ENCODE measurements at places on chromosomes 6 and 20. TPM values are rescaled to one million over a fixed set of nuclear protein-coding genes. Genes with fewer than 3 reads are reported as not detected.

Gene SAPCD1
- total RNA-seq = 2.4 TPM

Gene LY6G5C
- 3.6 TPM for total RNA-seq

Gene ABHD16B
- total RNA-seq = not detected

- H3K4me3 ChIP-seq = no peak overlapping the region
- H3K36me3 ChIP-seq = peaks cover 8% of the 10 kb centered on the region
- DNase-seq = no peak
- H3K27ac ChIP-seq = no peak overlapping the region
Observed at GRCh38 chr6:110116258-110116657, 63.2 kb downstream of the WASF1 start.

- no peaks in the 10 kb centered on the region for H3K36me3 ChIP-seq
- no peak overlapping the region for H3K27ac ChIP-seq
- H3K4me1 ChIP-seq = peaks cover 5% of the 10 kb centered on the region
- peaks cover 17% of the 10 kb centered on the region for H3K27me3 ChIP-seq
Observed at GRCh38 chr6:435441-436307, 44.1 kb downstream of the IRF4 start.

- H3K4me3 ChIP-seq = no peak overlapping the region
- no peaks in the 10 kb centered on the region for H3K36me3 ChIP-seq
- no peaks in the 10 kb centered on the region for H3K4me1 ChIP-seq
- no peak for DNase-seq
- no peaks in the 10 kb centered on the region for H3K27me3 ChIP-seq
- H3K27ac ChIP-seq = no peak overlapping the region
Observed at GRCh38 chr6:14811775-14812428, 434.0 kb upstream of the JARID2 start.
